Activated T-cell treated with anti-CD3 and anti-CD28 coated beads, Interleukin-2, amount 50 U/mL, for 4 hours (primary cell): ENCODE measurements at places on chromosomes 5 and 9. TPM values are rescaled to one million over a fixed set of nuclear protein-coding genes. Genes with fewer than 3 reads are reported as not detected.

GRCh38 chr5:22604711-22605110 is 248.4 kb downstream of the CDH12 start:
- no peak for DNase-seq

DNA sequence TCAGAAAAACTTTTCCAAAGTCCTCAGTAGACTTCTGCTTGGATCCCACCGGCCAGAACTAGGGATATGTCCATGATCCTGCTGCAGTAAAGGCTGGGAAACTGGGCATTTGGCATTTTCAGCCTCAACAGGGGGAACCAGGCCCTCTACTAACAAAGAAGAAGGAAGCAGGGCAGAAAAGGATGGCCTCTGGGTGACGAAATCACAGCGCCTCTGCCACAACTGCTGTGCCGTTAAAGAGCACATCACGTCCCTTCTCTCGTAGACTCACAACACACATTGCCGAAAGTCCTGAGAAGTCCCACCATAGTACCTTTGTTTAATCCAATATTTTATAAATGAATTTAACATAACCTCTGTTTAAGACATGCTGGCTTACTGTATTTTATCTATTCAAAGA is 10.4 kb upstream of the AFAP1L1 start:
- no peak for DNase-seq

The PTGR1 gene
- total RNA-seq, result 0.73 TPM

- DNase-seq, result no peak
Measured at GRCh38 chr9:75023846-75024245, 4.2 kb downstream of the CARNMT1 start.

GRCh38 chr5:157026789-157027424 is 32.0 kb downstream of the HAVCR1 start:
- DNase-seq, result no peak

- DNase-seq, result no peak
Measured at GRCh38 chr5:169202969-169203368, 98.0 kb downstream of the SLIT3 start.

The PMPCA gene
- 95.5 TPM for total RNA-seq

- DNase-seq, result no peak
Measured at GRCh38 chr5:10825897-10826644, 65.0 kb upstream of the DAP start.

DNA sequence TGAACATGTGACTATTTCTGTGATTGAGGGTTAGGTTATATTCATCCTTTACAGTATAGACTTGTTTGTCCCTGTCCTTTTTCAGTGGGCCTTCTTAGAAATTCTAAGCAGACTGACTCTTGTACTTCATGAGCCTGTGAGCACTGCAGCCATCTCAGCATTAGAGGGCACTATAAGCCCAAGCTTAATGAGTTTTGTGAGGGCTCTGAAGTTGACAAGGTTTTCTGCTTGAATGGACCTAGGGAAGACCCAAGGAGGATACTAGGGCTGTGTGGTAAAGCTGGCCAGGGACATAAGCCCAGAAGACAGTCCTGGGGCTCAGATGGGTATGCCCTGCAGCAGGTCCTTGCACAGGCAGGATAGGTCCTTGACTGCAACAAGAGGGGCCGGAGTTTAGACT is 126.5 kb downstream of the MRPS30 start:
- no peak for DNase-seq

GRCh38 chr9:318646-319045 is 104.0 kb downstream of the DOCK8 start:
- DNase-seq, result no peak

GRCh38 chr5:77145666-77146065 is 58.6 kb upstream of the ZBED3 start:
- no peak for DNase-seq

The GFI1B gene
- total RNA-seq, result 0.16 TPM

The ZBED3 gene
- total RNA-seq, result 3.3 TPM

The GNE gene
- 13.8 TPM for total RNA-seq

The ENTPD8 gene
- not detected for total RNA-seq

The TTC39B gene
- 10.5 TPM for total RNA-seq

GRCh38 chr5:179467441-179467840 is 82.9 kb upstream of the RUFY1 start:
- no peak for DNase-seq

The SLC46A2 gene
- total RNA-seq, result not detected

GRCh38 chr9:87601176-87601575 is 103.5 kb downstream of the DAPK1 start:
- no peak for DNase-seq

- no peak for DNase-seq
Measured at GRCh38 chr5:107247427-107247826, 423.3 kb downstream of the EFNA5 start.

DNA sequence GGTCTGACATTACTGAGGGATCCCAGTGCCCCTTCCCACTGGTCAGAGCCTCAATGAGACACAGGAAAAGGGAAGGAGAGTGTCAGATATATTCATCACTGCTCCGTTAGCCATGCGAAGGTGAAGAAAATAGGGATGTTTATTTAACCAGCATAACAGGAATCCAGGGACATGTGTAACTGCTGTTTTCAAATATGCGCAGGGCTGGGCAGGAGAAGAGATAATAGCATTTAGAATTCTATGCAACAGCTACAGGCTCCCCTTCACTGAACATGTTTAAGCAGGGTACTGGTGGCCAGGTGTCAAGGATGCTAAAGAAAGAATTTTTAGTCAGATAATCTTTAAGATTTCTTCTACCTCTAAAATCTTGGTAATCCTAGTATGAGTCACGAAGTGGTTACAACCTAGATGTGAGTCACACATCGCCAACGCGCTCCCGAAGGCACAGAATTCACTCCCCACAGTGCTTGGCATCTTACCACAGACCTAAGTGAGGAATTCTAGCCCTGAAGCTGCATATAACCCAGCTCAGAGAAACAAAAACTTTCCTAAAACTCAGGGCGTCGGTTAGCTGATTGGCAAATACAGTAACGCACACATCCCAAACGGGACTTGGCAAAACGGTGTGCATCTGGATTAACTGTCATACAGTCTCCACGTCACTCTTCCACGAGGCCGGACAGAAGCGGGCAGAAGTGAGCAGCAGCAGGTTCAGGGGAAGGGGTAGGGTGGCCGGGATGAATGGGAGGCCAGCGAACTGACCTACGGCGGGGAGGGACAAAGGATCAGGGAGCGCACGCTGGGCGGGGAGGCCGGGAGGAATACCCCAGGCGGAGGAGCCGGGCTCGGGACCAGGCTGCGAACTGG is 1.1 kb downstream of the CTNNAL1 start:
- DNase-seq, result peak; percentile 42

DNA sequence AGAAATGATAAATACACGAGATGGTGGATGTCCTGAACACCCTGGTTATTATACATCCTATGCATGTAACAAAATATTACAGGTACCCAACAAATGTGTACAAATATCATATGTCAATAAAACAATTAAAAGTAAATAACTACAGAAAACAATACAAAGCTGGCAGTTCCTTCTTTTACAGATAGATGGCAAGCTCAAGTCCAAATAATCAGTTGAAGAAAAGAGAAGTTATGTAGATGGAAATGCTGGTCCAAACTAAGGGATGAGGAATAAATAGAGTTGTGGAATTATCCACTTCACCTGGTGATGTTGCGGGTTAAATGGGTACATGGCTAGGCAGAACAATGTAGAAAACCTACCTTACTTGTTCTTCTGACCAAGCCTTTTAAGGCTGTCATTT is 79.4 kb downstream of the PALM2AKAP2 start:
- no peak for DNase-seq

DNA sequence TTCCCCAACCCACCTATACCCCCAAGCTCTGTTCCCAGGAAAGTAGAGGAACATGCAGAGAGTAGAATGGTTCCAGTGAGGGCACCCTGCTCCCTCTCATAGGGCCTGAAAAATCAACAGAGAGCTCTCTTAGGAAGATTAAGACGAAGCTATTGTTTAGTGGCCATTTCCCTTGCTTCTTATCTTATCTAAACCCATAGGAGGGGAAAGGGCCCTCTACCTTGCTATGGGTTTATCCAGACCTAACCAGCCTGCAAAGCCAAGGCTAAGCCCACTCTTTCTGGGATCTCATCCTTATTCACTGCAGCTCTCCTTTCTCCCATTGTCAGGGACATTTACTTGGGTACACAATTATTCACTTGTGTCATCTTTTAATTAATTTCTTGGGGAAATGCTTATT is 39.3 kb upstream of the HK3 start:
- no peak for DNase-seq

The ZNF658 gene
- 2.1 TPM for total RNA-seq

The NME5 gene
- not detected for total RNA-seq

GRCh38 chr5:171979606-171980005 is 26.8 kb downstream of the FBXW11 start:
- no peak for DNase-seq

DNA sequence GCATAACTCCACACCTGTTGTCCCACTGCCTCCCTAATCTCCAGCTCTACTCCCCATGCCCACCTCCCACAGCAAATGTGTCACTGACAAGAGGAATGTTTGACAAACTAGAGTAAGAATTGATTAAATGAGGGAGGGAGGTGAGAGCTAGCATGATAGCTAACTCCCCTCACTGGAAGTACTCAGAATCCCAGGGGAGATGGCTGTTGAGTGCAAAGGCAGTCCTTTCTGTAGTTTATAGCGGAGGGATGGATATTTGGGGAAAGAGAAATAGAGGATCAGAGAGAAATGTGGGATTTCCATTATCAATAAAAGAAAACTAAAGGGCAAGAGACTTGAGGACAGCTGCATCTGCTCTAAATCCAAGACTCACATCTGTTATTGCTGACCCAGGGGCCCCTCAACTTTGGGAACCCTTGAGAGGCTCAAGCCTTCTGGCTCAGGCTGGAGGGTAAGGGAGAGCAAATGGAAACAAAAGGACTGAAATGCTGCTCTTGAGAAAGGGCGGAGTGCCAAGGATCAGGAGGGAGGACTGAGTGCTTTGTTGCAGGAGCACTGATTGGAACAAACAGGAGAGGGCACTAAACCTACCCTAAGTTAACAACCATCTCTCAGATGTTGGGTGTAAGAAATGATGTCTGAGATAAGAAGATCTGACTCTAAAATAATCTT is 372.1 kb downstream of the NTRK2 start:
- no peak for DNase-seq

DNA sequence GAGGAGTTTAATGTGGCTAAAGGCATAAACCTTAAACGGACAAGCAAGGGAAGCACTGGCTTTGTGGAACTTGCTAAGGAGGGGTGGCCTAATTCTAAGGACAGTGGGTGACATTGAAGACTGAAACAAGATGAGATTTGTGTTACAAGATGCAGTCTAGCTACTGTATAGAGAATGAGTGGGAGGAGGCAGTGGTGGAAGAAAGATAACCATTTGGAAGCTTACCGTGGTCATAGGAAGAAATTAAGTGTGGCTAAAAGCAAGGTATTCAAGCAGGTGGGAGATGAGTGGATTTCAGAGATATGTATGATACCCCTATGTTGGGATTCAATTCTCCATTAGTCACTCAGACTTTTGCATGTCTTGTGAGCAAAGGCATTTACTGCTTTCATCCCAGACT is 4.6 kb downstream of the PAM start:
- DNase-seq, result no peak

GRCh38 chr9:130932255-130933079 is 6.6 kb downstream of the FIBCD1 start:
- no peak for DNase-seq

The IL13 gene
- total RNA-seq, result 12.5 TPM

GRCh38 chr5:158876263-158876942 is 223.3 kb downstream of the EBF1 start:
- DNase-seq, result no peak

The PAX5 gene
- total RNA-seq, result 8.6 TPM

GRCh38 chr5:90408571-90409317 is 812 bp downstream of the CETN3 start:
- no peak for DNase-seq

DNA sequence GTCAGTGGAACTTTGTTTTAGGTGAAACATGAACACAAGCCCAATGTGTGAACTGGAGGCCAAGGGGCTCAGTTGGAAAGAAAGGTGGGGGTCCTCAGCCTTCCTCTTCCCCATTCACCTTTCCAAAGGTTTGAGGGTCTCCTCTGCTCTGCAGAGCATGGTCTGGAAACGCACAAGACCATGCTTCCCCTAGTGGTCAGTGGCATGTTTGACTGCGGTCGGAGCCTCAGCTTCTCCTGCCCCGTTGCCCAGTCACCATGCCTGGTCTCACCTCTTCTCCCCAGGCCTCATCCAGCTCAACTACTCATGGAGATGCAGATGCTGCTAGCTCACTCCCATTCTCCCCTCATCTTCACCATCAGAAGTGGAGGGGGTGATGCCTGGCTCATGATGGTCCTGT is 340.3 kb downstream of the GADD45G start:
- DNase-seq, result no peak

- no peak for DNase-seq
Measured at GRCh38 chr5:168962306-168962705, 338.6 kb downstream of the SLIT3 start.

DNA sequence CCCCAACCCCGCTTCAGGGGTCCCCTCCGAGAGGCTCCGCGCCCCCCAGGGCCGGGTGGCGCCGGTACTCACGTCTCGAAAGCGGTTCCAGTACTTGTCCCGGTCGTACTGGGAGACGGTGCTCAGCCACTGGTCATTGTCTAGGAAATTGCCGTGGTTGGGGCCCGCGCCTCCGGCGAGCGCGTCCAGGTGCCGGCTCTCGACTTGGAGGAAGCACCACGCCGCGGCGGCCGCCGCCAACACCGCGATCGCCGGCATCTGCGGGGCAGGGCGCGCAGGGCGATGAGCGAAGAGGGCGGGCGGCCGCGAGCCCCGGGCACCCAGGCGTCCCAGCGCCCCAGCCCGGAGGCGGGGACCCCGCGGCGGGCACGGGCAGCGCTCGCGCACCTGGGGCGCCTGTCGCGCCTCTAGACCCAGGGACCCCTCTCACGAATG is 808 bp downstream of the SPOCK1 start:
- DNase-seq, result no peak

GRCh38 chr9:3916411-3916810 is 383.5 kb downstream of the GLIS3 start:
- no peak for DNase-seq

DNA sequence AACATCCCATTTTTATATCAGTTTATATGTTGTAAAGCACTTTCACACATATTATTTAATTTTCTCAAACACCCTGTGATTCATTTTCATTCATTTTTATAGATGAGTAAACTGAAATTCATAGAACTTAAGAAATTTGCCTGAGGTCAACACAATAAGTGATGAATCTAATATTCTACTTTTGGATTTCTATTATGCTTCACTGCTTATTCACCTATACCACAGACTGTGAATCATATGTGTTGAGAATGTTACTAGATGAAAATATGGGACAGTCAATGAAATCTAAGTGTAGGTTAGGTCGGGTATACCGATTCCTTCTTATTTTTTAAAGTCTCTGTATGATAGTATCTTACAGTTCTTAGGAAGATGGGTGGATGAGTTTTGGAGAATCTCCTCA is 24.8 kb downstream of the CDC37L1 start:
- DNase-seq, result no peak

The FAM221B gene
- total RNA-seq, result not detected
